Left cardiac atrium (tissue), 4 donors: ENCODE measurements at places on chromosomes 6 and 20.

DNA sequence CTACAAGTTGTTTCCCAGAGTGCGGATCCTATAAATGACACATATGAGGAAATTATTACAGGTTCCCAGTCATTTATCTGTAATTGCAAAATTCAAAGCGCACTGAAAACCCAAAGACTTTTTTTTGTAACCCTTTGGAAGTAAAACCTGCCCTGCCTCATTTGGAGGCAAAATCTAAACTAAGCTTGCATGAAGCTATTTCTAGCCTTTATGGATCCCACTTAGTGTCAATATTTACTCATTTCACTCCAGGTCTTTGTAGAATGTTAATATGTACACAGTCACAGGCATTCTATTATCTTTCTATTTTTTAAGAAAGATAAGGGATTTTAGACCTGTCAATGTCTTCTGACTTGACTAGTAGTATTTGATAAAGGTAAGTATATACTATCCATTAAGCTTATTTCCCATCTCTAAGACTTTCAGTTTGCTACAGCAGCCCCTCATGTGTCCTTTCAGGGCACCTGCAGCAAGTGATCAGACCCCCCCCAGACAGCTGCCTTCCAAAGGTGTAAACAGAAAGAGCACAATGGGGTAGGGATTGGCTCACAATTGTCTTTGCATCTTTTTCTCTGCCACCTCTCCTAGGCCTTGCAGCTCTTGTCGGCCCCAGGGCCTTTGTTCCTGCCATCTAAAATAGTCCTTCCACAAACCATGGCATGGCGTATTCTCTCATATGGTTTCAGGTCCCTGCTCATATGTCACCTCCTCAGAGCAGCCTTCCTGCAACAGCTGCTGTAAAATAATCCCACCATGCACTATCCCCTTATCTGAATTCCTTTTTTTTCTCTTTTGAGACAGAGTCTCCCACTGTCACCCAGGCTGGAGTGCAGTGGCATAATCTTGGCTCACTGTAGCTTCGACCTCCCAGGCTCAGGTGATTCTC is 1.3 kb upstream of the REPS1 start:
- no peak for DNase-seq

GRCh38 chr6:74415056-74415455 is 719.1 kb downstream of the CD109 start:
- DNase-seq, result no peak

- peak; percentile 35 for DNase-seq
These were observed 193.5 kb downstream of the UNC5CL start for GRCh38 chr6:40845553-40845952.

DNA sequence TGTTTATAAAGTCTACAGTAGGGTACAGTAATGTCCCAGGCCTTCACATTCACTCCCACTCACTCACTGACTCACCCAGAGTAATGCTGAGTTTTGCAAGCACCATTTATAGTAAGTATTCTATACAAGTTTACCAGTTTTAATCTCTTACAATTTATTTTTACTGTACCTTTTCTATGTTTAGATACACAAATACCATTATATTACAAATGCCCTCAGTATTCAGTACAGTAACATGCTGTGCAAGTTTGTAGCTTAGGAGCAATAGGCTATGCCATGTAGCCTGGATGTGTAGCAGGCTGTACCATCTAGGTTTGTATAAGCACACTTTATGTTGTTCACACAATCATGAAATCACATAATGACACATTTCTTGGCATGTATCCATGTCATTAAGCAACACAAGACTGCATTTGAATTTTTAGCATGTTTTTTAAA is 673.6 kb downstream of the CD109 start:
- DNase-seq, result no peak

DNA sequence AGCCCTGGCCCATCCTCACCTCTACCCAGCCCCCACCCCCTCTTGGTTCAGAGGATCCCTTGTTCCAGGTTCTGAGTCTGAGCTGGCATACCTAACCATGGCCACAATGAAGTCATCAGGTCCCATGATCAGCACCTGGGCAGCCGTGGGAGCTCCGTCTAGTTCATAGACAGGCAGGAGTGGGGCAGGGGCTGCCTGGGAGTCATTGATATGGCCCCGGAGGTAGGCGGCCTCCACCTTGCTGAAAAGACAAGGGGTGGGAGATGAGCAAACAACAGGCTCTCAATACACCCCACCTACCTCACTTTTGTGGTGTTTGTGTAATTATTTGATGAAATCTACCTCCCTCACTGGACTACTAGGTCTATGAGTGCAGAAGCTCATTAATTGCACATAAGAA is 20.4 kb downstream of the GGT7 start:
- DNase-seq, result no peak

GRCh38 chr20:32564921-32565734 is 20.0 kb downstream of the NOL4L start:
- peak; percentile 50 for DNase-seq

- DNase-seq, result no peak
These were observed 34.5 kb upstream of the DUSP22 start for GRCh38 chr6:257774-258173.

DNA sequence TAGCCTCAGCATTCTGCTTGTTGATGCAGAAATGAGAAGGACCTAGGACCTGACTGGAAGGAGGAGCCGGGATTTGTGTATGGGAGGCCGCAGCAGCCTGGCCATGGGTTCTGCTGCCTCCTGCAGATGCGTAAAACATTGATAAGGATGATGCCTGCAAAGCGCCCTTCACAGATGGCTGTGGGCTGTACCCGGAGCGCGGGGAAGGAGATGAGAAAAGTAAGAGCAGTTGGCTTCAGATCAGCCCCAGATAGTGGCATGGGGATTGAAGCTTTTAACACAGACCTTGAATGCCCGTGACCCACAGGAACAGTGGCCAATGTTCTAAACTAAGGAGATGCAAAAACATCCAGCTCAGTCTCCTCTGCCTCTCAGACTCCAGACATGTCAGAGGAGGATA is 136.4 kb upstream of the KCNG1 start:
- no peak for DNase-seq

DNA sequence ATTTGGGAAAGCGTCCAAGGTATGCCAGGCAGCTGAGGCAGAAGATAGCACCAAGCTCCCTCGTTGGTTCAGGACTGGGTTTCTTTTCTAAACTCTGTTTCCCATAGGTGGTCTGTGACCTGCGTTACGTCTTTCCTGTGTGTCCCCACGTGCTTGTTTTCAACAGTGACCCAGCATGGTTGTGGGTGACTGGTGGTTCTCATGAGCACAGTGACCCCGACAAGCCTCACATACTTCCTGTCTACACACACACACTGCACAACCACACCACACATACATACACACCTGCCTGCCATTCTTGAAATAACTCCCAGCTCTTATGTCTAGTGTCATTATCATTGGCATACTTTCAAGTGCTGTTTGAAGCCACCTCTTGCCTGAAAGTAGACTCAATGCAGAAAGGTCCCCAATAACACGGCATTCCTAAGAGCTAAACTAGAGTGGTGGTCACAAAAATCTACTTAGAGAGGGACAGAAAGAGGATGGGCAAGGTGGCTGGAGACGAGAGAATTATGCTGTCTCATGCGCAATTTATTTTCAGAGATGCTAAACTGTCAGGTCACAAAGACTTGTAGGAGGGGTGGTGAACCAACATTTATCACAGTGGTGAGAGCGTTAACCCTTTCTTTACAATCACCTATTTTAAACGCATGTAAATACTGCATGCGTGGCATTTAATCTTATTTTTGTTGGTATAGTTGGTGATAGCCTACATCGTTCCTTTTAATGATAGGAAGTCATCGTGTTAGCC is 66.7 kb downstream of the GCNT2 start:
- DNase-seq, result no peak

GRCh38 chr20:51888291-51888690 is 86.0 kb upstream of the SALL4 start:
- DNase-seq, result no peak

GRCh38 chr6:138107078-138107751 is at the start of gene PERP:
TSS of gene PERP (minus strand) at chr6:138107419. CDS start at chr6:138107340, 79 bp downstream.
- DNase-seq, result peak; percentile 78

- peak; percentile 40 for DNase-seq
These were observed 5.1 kb downstream of the DIDO1 start for GRCh38 chr20:62921119-62921687.
